Naive thymus-derived CD4-positive, alpha-beta T cell (primary cell): ENCODE measurements at places on chromosomes 6 and 20.

GRCh38 chr20:44050327-44050726, 135.7 kb downstream of the TOX2 start:
- DNase-seq: no peak

GRCh38 chr6:93787841-93788240, 368.5 kb upstream of the EPHA7 start:
- DNase-seq: no peak

DNA sequence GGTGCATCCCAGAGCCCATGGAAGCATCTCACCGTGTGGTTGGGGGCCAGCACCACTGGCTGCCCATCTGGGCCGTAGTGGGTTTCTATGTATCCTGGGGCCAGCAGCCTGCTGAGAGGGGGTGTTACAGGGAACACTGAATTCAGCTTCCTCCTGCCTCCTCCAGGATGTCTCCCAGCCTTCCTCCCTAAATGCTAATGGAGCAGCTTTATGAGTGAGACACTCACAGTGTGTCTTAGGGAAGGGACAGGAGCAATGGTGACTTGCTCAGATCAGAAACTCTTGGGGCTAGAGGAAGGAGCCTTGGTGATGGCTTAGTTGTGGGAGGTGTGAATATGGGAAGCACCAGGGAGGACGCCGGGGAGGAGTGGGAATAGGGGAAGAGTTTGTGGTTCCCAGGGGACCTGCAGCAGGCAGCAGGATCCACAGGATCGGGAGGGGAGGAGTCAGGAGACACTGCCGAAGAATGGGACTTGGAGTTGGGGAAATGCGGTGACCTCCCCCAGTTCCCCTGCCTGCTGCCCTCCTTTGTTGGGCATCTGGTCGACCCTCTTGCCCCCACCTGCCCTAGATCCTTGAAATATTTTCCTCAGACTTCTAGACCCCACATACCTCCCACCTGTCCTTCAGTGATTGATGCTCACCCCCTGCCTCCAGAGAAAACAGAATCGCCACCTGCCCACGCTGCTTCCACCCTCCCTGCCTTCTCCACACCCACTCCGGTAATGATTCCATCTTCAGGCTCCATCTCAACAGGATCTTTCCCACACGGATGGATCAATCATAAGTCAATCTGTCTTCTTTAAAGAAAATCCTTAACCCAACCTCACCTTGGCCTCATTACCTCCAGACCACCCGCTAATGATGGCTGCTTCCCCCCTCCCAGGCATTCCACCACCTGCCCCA, 6.6 kb downstream of the ADAM33 start:
- DNase-seq: no peak

- no peak for DNase-seq
Observed at GRCh38 chr6:19524366-19525186, 312.6 kb upstream of the ID4 start.

DNA sequence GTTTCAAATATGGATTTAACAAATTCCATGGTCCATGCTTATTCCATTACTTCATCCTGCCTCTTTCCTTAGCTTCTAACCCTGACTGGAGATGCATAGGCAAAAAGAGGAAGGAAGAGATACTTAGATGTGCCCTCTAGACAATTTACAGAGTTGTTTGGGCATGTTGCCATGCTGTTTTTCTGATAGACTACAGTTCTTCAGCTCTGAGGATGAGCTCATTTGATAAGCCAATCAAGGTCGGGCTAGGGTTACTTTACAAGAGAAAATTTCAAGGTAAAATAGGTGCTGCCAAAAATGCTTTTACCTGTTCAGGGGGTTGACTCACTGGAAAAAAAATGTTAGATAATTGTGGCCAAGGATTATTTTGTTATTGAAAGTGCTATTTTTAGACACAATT, 5.9 kb downstream of the HCRTR2 start:
- no peak for DNase-seq

DNA sequence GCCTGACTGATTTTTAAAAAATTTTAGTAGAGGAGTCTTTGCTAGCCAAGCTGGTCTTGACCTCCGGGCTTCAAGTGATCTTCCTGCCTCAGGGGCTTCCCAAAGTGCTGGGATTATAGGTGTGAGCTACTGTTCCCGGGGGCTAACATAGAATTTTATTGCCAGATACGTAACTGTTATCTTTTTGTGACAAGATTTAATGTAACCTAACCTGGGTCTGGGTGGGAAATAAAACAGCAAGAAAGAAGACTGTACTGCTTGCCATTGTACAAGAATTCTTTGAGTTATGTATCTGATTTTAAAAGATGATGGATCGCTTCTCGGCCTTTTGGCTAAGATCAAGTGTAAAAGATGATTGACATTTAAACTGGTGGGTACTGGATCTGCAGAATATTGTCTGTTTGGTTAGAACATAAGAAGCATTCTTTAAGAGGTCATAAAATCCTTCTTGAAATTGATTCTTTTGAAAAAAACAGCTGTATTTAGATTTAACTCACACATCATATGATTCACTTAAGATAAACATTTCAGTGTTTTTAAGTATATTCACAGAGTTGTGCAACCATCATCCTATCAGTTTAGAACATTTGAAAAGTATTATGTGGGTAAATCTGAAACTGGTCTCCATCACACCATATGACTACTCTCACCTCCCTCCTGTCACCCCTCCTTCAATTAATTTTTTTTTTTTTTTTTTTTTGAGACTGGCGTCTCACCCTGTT, 21.6 kb downstream of the TPX2 start:
- no peak for DNase-seq

DNA sequence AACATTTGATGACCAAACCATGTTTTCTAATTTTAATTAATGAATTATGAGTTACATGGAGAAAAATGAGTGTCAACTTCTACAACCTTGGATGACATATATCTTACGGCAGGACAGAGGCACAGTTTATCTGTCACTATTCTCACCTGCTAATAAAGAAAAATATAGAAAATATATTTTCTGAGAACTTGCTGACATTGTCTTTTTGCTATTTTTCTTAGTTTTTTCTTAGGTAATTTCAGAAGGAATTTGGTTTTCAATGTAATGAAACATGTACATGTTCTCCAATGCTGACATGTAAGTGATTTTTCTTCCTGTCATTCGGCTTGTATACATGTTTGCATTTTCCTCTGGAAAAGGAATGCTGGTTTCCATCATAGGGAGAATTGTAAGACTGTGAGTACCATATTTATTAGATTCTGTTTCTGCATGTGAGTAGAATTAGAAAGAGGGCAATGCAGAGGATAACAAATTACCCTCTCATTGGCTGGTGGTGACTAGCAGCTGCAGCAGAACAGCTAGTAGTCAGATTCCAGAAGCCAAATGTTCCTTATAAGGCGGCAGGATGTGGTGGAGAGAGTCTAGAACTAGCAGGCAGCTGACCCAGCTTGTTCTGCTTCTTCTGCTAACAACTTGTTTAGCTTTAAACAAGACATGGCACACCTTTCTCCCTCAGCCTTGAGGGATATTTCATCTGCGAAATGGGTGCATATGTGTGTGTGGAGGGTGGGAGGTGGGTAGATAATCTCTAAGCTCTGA, 132.8 kb upstream of the SPACA1 start:
- DNase-seq: no peak
